AG08395 (cell line): ENCODE measurements at places on chromosomes 1 and 21.

DNA sequence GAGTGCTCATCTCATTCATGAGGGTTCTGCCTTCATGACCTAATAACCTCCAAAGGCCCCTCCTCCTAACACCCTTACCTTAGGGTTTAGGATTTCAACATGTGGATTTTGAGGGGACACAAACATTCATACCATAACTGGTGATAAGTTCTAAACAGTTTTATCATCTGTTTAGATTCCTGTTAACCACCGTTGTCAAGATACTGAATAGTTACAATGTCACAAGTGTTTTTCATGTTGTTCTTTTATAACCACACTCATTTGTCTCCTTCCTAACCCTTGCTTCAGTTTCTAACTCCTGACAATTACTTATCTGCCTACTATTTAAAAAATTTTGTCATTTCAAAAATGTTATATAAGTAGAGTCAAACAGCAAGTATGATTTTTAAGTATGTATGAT lies 86.0 kb downstream of the NCAM2 start:
- DNase-seq = no peak

- peak; percentile 54 for DNase-seq
These were observed 160.4 kb downstream of the HLX start for GRCh38 chr1:221039616-221040015.

DNA sequence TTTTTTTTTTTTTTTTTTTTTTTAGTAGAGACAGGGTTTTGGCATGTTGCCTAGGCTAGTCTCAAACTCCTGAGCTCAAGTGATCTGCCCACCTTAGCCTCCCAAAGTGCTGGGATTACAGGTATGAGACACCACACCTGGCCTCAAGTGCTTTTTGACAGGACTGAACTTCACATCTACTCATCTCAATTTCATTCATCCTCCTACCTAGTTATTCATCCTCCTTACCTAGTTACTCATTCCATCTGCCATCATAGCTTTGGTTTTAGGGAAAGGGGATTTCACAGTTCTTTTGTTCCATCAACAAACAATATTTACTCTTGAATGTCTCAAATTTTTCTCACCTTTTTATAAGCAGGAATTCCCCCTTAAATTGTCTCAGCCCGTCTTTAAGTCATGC lies 38.6 kb upstream of the RALGPS2 start:
- DNase-seq = no peak

GRCh38 chr1:181043025-181043888 lies 9.5 kb downstream of the MR1 start:
- no peak for DNase-seq

DNA sequence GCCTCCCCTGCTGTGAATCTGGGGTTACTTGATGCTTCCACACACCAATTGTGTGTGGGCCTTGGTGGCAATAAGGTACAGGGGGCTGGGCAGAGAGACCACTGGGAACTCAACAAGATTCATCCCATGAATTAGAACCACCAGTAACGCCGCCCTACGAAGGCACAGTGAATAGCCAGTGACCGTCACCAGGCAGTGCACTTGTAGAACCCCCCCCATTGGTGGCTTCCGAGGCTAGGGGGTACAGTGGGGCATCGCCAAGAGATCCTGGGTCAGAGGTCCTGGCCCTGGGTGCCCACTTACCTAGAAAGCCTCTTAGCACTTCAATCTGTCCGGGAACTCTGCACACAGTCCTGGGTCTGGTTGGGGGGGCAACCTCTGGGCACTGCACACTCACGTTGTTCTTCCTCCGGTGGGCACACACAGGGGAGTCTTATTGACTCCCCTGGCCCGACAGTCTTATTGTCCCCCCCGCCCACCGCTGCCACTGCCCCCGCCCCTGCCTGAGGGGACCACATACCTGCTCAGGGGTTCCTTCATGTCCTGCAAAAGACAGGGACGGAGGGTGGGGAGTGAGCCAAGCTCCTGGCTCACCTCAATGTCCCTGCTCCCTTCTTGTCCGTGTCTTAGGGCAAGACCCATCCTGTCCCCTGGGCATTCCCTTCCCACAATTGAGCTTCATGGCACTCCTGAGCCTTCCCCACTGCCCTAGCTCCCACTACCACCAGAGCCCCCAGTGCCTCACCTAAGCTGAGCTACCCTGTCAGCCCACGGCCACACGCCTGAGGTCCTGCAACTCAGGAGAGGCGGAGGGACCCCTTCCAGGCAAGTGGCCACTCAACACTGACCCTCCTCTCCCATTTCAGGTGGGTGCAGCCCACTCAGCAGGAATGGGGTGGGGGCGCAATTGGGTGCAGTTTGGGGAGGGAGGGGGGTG lies 2.5 kb upstream of the TRIM11 start:
- no peak for DNase-seq

DNA sequence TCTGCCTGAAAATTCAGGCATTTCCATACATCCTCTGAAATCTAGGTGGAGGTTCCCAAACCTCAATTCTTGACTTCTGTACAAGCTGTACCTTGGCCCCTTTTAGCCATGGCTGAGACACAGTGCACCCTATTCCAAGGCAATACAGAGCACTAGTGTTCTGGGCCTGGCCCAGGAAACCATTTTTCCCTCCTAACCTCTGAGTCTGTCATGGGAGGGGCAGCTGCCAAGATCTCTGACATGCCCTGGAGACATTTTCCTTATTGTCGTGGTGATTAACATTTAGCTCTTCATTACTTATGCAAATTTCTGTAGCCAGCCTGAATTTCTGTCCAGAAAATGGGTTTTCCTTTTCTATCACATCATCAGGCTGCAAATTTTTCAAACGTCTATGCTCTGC lies 248.0 kb upstream of the RGS18 start:
- DNase-seq = no peak

GRCh38 chr1:157104598-157105293 lies 5.1 kb upstream of the ETV3L start:
- DNase-seq = no peak

GRCh38 chr1:33768106-33768505 lies 95.8 kb upstream of the HMGB4 start:
- no peak for DNase-seq

- DNase-seq = no peak
These were observed 288.6 kb upstream of the USP24 start for GRCh38 chr1:55503663-55504305.

DNA sequence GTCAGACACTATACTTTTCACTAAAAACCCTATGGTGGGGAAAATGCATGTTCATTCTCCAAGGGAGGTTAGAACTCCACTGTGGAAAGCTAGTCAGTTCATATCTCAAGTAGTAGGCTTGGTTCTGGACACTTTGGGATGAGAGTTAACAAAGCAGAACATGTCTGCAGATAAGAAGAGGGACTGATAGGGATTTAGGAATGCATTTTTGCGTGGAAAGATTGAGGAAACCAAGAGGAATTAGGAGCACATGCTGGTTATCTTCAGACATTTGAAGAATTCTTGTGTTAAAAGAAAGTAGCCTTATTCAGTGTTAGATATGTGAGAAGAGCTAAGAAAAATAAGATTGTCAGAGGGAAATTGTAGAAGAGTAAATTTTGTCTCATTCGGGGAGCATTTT lies 1.2 kb upstream of the GRIK1 start:
- DNase-seq = no peak

- no peak for DNase-seq
These were observed 348.2 kb downstream of the RWDD3 start for GRCh38 chr1:95582191-95582590.

GRCh38 chr21:45371081-45371480 lies 33.9 kb upstream of the COL18A1 start:
- DNase-seq = no peak

DNA sequence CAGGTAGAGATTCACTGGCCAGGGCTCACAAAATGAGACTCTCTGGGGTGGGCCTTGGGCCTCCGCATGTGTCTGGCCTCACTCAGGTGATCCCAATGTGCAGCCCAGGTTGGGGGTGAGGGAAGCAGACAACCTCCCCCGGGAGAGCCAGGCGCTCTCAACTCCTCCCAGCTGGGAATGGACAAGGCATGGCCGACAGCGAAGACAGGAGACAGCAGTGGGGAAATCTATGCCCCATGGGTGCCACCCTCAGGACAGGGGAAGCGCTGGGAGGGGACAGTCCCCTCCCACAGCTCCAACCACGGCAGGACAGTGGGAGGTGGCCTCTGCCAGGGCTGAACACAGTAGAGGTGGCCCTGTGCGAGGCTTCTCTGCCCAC lies 47.7 kb downstream of the PRDM15 start:
- DNase-seq = no peak

DNA sequence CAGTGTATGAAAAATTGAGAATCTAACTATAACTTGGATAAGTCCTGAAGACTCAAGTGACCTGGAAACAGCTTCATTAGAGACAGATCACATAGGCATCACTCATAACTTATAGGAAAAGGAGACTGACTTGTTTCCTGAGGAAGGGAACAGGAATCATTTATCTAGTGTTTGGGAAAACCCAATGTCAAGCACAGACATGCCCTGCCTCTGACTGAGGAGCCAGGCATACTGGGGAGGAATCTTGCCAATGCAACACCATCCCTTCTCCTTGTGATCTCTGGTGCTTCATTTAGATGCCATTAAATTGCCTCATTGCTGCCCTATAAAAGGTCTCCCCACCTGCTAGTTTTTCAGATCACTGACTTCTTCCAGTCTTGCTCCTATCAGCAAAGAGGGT lies 10.3 kb downstream of the LCE4A start:
- no peak for DNase-seq

DNA sequence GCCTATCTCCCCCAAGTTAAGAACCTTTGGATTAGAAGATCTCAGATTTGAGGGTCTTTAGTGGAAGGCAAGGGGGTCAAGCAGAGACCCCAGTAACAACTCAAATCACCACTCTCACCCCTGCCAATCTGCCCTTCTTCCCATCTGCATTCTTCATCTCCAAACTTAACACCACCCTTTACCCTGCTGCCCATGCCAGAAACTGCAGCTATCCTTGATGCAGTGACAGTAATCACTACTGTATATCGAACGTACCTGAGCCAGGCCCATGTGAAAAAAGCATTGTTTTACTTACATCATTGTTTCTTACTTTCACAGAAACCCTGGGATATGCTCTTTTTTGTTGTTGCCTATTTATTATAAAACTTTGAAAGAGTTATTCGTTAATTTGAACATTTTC lies 26.5 kb downstream of the NSUN4 start:
- DNase-seq = no peak

DNA sequence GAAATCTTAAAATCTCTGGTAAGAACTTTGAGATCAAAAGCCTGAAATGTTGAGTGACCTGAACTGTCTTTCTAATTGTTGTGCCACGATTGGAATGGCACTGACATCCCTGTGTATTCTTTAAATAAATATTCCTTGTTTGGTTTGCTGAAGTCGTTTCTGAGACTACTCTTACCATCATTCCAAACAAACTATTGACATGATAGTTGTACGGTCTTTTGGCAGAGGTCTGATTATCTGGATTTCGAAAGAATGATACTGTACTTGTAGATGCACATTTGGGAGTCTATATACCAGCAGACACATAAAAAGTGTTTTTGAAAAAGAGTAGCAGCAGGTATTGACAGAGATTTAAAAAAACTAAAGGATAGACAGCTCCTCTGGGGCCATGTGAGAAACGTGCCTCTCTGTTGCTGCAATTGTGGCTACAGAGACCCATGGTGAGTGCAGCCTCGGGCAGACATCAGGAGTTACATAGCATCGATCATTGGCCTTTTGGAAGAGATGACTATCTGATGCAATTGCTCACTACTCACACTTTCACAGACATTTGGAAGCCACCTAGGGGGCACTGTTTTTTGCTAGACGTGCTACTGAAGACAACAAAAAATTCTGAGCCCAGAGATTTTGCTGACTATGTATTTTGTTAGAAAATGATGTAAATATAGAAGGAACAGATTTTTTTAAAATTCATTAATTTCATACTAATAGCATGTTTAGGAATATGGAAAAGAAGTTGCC lies 464.5 kb downstream of the KCNT2 start:
- DNase-seq = no peak

GRCh38 chr1:24963943-24964693 lies 34.0 kb upstream of the RUNX3 start:
- no peak for DNase-seq

- DNase-seq = no peak
These were observed 382.0 kb downstream of the NUF2 start for GRCh38 chr1:163703794-163704193.

DNA sequence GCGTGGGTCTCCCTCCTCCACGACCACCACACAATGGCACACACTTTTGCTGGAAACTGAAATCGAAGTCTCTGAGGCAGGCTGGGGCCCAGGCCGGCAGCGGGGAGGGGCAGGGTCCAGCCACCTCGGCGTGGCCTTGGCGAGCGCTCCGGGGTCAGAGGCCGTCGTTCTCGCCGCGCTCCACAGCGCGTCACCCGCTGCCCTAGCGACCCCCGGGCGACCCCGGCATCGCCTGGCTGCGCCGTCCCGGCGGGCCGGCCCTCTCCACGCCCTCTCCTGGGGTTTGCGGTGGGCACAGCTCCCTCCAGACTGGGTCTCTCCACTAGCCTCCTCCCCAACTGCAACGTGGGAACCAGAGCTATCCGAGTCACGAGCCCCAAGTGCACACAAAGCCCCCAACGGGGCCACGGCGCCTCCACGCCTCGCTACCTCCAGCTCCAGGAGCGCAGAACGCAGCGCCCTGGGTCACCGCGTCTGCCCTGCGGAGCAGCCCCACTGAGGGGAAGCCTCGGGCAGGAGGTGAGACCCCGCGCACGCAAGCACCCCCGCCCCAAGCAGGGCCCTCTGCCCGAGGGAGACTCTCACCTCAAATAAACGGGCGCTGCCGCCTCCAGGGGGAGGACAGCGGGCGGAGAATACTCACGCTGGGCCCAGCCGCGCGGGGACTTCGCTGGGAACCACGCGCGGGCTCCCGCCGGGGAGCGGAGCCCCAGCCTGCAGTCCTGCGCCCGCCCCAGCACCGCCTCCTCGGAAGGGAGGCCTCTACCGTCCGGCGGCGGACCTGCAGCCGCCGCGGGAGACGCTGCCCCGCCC lies 134.0 kb upstream of the BARHL2 start:
- DNase-seq = peak; percentile 93

GRCh38 chr1:192943108-192943507 lies 116.1 kb downstream of the UCHL5 start:
- DNase-seq = no peak

DNA sequence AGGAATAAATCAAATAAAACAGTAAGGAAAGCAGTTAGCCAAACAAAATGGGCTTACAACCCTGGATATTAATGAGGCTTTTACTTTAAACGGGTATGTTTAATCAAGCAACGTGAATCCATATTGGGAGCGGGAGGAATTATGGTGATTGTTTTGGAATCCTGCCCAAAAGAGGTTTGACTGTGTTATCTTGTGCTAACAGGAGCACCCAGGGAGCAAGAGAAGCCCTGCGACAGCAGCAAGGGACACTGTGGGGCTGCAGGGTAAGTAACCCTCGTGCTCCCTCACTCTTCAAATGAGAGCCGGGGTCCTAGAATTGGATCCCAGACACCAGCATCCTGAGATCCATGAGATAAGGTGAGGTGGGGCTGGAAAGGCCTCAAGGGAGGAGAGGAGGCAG lies 72.6 kb upstream of the PGBD5 start:
- no peak for DNase-seq

DNA sequence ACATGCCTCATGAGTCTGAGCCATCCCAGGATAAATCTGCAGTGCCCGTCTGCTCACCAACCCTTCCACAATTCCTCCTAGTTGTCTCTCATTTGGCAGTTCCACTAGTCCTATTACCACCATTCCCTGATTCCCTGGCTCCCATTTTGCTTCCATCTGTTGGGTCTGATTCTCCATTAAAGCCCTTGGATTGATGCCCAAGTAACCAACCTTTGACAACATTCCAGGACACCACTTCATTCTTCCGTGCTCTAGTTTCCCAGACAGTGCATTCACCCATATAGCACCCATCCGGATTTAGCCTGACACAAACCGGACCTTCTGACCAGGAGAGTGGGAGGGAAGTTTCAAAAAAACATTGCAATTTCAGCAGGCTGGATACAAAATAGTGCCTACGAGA lies 189.4 kb upstream of the PALMD start:
- DNase-seq = no peak
